ENCODE measurements at places on chromosomes 12 and 14.
A peak's percentile ranks its signal among the peaks of the same experiment; 100 is the strongest.

- DNase-seq = no peak
These were observed 2.8 kb downstream of the KIF21A start for GRCh38 chr12:39440101-39440500.

- no peak for DNase-seq
These were observed 168.1 kb upstream of the PARP11 start for GRCh38 chr12:4041187-4041885.

GRCh38 chr12:114692186-114693058 is 8.4 kb upstream of the TBX3 start:
- DNase-seq = no peak

DNA sequence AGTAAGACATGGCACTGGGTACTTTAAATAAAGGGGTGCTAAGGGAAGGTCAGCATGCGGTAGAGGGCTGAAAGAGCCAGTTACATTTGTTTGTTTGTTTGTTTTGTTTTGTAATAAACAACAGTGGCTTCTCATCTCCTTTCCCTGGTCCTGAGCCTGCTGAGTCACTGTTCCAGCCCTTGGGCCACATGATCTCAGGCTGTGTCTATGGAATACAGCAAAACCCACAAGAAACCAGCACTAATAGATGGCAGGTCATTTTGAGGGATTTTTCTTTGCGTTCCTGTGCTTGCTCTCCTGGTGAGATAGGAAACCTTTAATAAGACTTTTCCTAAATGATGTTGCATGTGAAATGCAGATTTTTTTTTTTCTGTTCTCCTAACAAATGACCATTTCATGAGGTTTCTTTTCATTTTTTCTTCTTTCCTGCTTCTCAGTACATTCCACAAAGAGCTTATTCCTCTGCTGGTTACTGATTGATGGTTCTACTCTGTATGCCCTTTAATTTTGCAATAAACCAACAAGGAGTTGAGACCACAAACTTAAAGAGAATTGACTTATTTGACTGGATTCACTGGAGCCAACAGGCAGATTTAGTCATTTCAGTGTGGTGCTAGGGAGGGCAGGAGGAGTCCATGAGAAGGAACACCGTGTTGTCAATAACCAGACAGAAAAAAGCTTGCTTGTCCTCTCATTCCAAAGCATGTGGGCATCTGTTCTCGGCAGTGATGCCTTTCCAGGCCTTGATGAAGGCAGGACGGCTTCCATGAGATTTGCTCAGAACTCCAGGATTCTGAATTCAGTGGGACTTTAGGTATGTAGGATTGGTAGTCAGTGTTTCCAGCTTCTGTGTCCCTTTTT is 459.2 kb downstream of the RAD51B start:
- DNase-seq = no peak

DNA sequence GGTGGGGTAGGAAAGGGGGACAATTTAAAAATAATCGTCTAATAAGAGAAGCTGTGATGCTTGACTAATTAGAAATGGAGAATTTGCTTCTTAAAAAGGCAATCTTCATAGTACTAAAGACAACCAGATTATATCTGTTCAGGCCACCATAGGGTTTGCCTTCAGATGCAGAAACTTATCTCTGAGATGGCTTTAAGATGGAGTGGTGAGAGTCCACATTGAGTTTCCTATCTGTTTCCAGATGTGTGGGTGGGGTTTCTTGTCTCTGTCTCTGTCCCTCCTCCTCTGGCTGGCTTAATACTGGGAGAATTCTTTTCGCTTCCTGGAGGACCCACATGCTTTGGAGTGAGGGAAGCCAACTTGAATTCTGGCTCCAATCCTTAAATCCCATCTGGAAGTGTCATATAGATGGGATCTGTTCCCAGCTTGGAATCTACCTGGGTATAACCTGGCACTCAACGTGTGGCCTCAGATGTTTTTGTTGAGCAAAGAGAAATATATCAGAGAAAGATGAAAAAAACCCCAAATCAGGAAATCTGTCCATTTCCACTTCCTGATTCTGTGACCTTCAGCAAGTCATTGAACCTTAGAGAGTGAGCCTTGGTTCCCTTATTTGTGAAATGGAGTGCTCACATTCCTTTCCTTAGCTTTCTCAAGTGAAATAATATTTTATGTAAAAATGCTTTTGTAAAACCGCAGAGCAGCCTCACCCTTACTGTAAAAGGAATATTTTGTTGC is 66.4 kb downstream of the CHST11 start:
- DNase-seq = no peak

DNA sequence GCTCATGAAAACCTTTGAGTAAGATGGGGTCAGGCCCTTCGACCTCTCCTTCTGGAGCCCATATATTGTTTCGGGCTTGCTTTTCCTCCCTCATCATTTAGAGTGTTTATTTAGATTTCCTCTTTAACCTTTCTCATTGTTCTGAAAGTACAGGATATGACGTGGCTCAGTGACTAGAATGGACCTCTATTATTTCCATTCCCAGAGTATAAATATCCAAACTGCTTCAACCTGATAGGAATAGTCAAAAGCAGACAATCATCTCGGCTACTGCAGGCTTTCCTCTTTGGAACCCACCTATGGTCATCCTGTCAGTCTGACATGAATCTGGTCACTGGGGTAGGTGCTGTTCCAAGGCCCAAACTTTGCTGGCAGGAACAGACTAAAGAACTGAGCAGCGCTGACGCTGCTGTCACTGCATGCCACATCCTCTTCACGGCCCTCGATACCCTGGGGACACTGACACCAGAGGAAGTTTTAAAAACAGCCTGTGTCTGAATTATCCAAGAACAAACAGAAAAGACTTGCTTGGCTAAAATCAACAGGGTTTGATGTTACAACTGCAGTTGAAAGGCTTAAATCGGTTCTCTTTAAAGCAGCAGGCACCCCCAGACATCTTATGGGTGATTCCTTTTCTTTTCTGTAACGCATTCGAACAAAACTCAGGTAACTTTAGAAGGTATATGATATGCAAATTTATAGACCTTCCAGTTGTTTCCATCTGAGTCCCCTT is 5.0 kb upstream of the DDX47 start:
- peak; percentile 19 for DNase-seq
